ENCODE measurements at places on chromosomes 4 and X. TPM values are rescaled to one million over a fixed set of nuclear protein-coding genes. Genes with fewer than 3 reads are reported as not detected.

DNA sequence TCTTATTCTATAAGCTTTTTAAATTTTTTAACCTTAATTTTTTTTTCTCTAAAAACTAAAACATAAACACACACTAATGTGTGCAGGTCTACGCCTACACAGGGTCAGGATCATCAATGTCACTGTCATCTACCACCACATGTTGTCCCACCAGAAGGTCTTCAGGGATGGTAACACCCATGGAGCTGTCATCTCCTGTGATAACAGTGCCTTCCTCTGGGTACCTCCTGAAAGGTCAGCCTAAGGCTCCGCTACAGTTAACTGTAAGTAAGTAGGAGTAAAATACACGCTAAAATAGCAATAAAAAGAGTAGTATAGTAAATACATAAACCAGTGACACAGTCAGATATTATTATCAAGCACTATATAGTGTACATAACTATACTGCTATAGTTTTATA is 45.9 kb upstream of the GPRIN3 start:
- DNase-seq: no peak

DDX53 gene
- total RNA-seq: not detected

GABRG1 gene
- not detected for total RNA-seq

- DNase-seq: no peak
Measured at GRCh38 chrX:135516376-135516775, 4.1 kb upstream of the INTS6L start.

ITGB1BP2 gene
- 1.2 TPM for total RNA-seq

DNA sequence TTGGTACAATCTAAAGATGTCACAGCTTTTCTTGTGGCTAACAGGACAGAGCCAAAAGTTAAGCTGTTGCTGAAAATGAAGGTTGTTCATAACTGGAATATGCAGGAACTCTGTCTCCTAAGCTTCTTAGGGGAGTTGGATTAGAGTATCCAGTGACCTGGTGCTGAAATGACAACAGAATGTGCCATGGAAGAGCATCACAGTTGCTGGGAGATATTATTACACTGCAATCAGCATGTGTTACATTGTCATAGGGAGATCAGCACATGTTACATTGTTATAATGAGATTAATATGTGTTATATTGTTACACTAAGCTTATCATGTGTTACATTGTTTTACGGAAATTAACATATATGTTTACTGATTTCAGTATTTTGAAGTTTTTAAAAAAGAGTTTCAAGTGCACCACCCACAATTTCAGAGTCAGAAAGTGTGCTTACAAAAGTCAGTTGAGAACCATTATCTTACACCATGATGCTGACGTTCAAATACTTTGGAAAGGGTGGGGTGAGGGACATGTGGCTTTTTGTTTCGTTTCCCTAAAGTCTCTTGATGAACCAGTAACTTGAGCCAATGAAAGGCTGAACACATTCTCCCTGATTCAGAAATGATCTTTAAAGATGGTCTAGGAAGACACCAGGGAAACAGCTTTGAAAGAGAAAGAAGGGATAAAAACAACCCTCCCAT is 113.4 kb downstream of the DRD5 start:
- DNase-seq: no peak

OPRPN gene
- not detected for total RNA-seq

DNA sequence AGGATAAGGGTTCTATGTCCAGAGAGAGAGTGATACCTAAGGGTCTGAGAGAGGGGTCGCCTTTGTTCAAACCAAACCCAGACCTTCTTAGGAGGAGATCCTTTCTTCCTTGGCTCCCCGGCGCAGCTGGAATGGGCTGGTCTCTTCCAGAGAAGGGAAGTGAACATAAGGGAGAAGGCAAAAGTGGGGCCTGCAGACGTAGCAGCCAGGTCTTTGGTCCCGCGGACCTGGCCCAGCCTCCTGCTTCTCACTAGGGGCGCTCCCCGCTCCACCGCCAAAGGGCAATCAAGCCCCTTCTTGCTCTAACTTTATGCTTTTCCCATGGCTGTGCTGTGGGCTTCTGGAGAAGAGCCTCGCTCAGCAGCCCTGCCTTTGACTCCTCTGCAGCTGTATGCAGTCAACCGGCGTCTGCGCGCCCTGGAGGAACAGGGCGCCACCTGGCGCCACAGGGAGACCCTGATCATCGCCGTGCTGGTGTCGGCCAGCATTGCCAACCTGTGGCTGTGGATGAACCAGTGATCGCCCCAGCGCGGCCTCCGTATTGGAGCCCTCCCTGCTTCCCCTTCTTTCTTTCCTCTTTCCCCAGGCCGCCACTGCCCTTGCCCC is 6.5 kb downstream of the FATE1 start:
- DNase-seq: no peak

DNA sequence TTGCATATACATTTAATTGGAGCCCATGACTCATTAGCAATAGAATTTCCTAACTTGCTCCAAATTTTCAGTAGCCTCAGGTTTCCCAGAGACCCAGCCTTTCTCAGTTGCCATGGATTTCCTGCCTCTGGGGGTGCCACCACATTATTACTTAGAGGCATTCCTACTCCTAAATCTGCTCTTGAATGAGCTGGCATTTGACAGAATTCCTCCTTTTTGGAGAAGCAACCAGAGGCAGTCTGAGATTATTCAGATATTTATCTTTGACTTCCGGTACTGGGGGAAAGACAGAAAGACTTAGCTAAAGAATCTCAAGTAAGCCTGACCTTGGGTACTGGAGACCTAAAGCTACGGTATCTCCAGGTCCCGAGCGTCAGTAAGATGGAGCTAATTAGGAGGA is 76.3 kb downstream of the DCHS2 start:
- no peak for DNase-seq

DNA sequence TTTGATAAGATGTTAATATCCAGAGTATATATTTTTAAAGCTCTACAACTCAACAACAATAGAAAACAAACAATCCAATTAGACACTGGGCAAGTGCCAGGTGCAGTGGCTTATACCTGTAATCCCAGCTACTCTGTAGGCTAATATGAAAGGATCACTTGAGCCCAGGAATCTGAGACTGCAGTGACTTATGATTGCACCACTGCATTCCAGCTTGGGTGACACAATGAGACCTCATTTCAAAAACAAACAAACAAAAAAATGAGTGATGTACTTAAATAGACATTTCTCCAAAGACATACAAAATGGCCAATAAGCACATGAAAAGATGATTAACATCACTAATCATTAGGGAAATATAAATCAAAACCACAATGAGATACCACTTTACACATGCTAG is 356.8 kb upstream of the PCDH10 start:
- no peak for DNase-seq

DNA sequence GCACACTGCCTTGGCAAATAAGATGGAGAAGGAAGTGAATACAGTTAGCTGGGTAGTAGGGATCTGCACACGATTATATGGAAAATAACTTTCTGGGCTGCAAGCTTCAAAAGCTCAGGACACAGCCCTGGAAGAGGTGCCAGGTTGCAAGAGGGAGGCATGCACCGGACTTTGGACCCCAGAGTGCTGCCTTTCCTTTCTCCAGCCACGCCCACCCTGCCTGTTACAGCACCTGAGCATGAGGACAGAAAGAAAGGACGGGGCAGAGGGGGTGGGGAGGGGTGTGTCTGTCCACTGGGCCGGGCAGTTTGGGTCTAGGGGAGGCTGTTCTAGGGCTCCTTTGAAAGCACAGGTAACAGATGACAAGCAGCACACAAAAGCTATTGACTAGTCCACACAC is 152.8 kb downstream of the ENPP6 start:
- no peak for DNase-seq

GRCh38 chr4:185394568-185395237 is 1.0 kb downstream of the LRP2BP start:
- DNase-seq: peak; percentile 37

NUP62CL gene
- 3.8 TPM for total RNA-seq

GRCh38 chr4:168549143-168549542 is 52.3 kb downstream of the PALLD start:
- no peak for DNase-seq

DNA sequence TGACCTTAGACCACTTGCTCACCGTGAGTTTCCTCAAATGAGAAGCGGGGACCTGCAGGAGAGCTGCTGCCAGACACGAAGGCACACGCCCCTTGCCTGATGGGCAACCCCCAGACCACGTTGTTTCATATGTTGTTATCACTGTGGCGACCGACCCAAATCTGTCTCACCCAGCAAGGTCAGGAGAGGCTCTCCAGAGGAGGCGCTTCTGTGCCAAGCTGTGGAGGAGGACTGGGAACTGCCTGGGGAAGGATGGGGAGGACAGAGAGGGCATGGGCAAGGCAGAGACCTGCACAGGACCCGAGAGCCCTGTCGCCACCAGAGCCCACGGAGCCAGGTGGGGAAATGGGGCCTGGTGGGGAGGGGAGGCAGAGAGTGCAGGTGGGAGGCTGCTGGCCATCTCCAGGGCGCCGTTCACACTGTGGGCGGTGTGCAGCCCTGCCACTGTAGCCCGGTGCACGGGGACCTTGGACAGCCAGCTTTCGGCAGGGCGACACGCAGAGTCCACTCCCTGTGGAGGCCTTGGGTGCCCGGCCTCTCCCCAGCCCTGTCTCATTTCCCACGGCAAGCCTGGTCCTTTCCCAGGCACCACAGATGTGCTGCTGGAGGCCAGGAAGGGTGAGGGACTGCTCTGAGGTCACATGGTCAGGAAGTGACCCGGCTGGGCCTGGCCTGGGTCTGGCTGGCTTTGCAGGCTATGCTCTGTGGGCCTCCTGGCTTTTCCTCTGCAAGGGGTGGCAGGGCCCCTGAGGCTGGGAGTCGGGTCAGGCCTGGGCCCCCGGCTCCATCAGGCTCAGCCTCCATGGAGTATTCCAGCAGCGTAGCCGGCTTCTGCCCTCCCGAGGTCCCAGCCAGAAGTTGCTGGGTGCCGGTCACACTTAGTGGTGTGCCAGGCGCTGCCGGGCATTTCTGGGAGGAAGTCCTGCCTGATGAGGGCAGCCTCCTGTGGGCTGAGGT is 3.2 kb downstream of the HTRA3 start:
- no peak for DNase-seq

GRCh38 chrX:53695946-53696549 is 9.5 kb upstream of the HUWE1 start:
- DNase-seq: no peak

PPARGC1A gene
- total RNA-seq: 2.1 TPM

DNA sequence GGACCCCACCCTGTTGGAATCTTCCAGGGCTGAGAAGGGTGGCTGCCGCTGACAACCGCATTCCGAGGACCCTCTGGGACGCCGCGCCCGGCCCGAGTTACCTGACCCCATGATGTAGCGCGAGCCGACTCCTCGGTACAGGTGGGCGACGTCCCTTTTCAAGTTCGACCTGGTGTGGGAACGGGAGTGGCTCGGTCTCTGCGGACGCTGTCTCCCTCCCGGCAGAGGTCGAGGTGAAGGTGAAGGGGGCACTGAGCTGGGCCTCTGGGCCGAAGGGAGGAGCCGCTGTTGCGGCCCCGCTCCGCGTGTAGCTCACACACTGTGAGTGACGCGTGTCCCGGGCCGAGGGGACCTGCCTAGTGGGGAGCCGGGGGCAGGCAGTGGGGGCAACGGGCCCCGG is 4.5 kb downstream of the GTPBP6 start:
- DNase-seq: no peak

ADH1A gene
- total RNA-seq: not detected

RBMX gene
- total RNA-seq: 528 TPM

- DNase-seq: no peak
Measured at GRCh38 chrX:11329021-11329420, 35.8 kb downstream of the AMELX start.

DNA sequence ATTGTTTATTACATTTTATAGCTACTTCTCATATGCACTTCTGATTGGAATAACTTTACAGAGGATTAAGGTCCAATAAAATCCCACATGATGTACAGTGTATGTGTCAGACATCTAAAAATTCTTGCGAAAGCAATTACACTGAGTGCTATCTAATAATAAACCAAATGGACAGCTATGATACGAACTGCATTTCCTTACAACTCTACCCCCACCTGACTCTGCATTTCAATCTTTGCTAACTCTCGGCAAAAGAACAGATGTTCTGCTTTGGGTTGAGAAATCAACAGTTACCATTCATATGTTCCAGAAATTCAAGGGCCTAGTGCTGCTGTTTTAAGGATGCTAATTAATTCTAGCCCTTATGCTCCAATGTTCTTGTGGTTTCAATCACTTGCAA is 287.9 kb upstream of the NOCT start:
- no peak for DNase-seq

DNA sequence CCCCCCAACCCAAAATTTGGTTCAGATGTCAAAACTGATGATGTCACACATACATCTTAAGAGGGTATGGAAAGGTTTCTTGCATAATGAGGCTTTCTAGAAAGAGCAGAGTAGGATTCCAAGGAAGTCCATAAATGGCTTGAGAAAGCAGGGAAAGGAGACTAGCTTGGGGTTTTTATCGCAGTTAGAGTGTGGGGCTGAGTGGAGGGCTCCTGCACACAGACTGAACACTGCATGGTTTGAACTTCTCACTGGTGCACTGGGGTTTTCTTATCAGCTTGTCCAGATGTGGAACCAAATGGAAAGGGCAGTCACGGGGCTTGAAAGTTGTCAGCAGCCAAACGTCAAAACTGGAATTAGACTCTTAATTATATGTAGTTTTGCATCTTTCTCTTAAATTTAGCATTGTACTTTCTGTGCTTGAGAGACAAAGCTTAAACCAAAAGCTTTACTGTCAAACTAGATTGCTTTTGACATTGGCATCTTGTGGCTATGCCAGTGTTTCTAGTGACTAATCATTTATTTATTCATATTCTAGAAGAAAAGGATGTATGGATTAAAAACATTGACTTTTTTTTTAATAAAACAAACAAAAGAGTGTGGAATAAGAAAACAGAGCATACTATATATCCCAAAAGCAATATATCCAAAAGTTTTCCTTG is 78.3 kb upstream of the STIM2 start:
- DNase-seq: no peak

DNA sequence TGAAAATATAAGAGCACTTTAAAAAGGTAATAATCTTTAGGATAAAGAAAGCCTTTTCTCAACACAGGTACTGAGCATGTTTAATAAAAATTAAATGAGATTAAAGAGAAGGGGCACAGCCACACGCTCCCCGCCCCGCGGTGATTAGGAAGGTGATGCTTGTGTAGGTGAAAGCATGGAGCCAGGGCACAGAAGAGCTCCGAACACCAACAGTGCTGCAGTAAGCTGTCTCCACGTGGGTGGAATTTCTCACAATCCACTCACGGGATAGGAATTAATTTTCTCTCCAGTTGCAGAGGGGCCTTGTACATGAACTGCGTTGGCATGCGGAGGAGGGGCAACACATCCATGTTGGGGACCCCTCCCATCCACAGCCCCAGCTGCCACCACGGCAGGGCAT is 27.0 kb downstream of the DCTD start:
- DNase-seq: no peak

PALLD gene
- 26.4 TPM for total RNA-seq

- peak; percentile 27 for DNase-seq
Measured at GRCh38 chr4:40629401-40630334, at the start of gene RBM47. Gene RBM47, minus strand, starts transcription at chr4:40629864. Its CDS starts 190,971 bp downstream, at chr4:40438893.

STARD8 gene
- total RNA-seq: 4.9 TPM

DNA sequence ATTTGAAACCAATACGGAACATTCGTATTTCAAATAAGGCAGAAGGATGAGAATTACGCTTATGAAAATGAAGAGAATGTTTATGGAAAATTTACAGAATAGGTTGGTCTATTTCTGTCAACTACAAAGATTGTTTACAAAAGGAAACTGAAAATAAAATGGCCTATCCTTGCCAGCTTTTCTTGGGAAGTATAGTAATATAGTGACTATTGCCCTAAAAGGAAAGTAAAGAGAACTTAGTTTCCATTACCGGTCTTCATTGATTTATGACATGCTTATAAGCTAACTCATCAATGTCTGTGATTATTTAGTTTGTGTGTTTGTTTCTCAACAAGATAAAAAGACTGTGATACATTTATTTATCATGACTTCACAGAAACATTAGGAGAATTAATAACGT is 2.9 kb upstream of the SPRY1 start:
- DNase-seq: no peak
